T-helper 1 cell (primary cell): ENCODE measurements at places on chromosomes 5 and 9.

- DNase-seq, result no peak
These were observed 1.4 kb downstream of the RAPGEF1 start for GRCh38 chr9:131738293-131739132.

GRCh38 chr9:7316166-7316795 is 483.3 kb downstream of the DMAC1 start:
- DNase-seq, result no peak

- no peak for DNase-seq
These were observed 236.5 kb downstream of the DRD1 start for GRCh38 chr5:175207321-175208040.

- DNase-seq, result no peak
These were observed 5.1 kb downstream of the RCL1 start for GRCh38 chr9:4797854-4798150.

DNA sequence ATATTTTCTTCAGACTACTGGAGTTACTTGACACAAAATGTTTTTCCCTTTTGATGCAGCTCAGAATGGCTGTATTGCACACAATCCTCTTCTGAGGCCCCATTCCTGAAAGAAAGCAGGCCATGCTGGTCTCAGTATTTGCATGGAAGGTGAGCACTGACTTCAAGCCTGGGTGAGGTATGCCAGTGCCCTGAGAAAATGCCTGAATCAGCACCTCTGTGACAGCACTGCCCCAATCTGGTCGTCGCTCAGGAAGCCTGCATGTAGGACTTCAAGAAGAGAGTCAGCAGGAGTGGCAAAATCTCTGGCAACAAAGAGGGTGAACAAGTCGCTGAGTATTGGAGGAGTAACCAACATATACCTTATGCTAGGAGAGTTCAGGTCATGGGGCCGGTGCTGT is 425.2 kb upstream of the PIK3R1 start:
- no peak for DNase-seq

DNA sequence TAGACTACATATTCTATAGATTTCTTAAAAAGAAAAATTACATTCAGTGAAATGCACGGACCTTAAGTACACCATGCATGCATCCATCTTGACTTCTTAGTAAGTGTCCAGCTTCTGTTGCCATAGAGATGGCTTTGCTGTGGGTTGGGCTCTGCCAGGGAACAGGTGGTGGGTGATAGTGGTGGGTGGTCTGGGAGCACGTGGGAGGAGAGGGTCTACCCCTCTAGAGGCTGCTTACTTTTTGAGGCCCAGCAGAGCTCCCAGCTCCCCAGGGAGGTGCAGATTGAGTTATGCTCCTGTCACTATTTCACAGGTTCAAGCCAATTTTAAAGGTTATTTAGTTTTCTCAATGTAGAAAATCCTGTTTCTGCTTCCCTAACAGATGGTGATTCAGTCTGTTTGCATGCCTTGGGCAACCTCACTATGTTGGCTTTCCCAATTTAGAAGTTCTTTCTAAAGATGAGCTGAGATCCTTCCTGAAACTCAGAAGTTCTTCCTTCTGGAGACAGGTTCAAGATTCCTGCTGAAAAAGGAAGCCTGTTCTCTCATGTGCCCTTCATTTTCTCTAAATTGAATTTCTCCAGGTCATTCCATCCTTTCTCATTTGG is 107.4 kb upstream of the LHFPL2 start:
- DNase-seq, result no peak

DNA sequence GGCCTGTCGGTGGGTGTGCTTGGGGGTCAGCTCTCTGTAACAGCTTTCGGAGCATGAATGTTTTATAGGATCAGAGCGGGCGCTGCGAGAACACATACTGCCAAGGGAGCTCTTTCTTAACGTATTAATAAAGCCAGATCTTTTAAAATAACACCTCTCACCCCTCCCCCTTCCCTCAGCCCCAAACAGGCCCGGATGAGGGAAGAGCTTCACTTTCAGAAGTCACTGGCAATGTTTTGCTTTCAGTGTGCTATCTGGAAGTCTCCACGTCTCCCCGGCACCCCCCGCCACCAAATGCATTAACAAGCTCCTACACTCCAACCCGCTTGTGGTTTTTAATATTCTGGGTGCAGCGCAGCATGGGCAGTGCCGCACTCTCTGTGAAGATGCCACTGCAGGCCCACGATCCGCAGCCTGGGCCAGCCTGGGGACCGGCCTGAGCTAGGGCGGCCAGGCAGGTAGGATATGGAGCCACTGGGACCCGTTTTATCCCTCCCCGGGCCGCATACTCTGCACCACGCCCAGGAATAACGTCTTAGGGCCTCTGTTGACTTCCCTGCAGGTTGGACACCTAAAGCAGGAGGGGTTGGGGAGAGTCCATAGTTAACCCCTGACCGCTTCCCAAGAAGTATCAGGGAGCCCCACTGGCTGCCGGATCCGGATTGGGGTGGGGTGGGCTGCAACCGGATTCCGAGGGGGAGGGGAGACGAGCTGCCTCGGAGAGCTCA is 12.6 kb downstream of the NR2F1 start:
- DNase-seq, result no peak

GRCh38 chr9:98786750-98787510 is 9.4 kb downstream of the ANKS6 start:
- no peak for DNase-seq

DNA sequence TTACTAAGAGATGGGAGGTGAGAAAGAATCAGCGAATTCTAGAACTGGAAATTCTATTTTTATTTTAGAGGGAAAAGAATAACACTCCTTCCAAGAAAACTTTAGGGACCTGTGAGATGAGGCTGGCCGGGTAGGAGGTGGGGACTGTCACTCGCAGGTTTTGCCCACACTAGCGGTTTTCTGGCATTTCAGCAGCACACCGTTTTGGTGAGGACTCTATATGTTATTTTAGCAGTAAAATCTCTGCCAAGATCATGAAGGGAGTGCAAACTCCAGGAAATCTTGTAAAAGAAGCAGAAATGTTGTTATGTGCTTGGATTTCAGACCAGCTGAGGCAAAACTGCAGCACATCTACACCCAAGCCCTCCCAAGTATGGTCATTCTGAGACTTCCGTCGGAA is 470.6 kb downstream of the PSAT1 start:
- DNase-seq, result no peak

GRCh38 chr5:20536341-20536740 is 548.3 kb upstream of the CDH18 start:
- DNase-seq, result no peak

DNA sequence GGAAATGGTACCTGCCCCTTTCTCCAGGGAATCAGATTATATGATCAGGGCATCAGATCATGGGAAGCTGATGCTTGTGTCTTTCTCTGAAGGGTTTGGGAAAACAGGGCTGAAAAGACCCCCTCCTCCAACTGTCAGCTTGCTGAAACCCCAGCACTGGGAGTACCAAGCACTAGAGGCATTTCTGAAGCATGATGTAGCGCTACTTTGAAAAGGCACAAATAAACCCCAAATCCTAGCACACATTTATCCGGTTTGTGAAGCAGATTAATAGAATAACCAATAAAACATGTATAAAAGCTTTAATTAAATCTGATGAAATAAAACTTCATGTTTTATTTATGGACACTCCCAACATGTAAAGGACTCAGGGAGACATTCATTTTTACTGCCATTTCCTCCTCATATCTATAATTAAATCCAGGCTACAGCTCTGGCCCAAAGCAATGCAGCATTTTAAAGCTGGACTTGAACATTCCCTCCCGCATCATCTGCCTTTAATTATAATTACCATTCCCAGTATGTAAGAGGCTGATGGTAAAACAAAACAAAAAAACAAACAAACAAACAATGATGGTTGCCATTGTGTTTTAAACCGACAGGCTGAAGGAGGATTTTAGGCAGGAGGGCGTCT is 298.2 kb upstream of the RFX3 start:
- DNase-seq, result no peak

- DNase-seq, result no peak
These were observed 294.5 kb downstream of the ARHGAP26 start for GRCh38 chr5:143064676-143065075.

DNA sequence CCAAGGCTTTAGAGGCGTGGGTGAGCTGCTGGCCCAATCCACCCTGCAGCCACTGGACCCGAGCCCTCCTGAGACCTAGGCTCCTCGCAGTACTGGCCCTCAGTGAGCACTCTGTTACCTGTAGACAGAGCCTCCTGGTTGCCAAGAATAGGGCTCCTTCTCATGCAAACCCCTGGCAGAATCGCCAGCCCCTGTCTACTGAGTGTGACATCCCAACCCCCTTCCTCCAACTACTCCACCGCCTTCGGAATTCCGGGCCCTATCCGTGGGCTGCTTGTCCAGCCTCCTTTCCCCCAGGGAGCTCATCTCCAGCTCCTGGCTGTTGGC is 23.8 kb upstream of the COL5A1 start:
- DNase-seq, result no peak

DNA sequence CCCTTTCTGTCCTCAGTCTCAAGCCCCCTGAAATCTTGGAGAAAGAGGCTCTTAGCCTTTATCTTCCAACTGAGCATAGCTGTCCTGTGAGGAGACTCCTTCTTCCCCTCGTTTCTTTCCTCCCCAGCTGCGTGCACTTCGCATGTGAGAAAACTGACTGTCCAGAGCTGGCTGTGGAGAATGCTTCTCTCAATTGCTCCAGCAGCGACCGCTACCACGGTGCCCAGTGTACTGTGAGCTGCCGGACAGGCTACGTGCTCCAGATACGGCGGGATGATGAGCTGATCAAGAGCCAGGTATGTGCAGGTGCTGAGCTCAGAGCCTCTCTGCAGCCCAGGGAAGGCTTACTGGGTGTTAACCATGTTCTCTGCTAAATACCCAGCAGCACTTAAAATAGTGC is 190.8 kb downstream of the PAPPA start:
- no peak for DNase-seq

- no peak for DNase-seq
These were observed 197.6 kb downstream of the NR3C1 start for GRCh38 chr5:143205883-143206195.

DNA sequence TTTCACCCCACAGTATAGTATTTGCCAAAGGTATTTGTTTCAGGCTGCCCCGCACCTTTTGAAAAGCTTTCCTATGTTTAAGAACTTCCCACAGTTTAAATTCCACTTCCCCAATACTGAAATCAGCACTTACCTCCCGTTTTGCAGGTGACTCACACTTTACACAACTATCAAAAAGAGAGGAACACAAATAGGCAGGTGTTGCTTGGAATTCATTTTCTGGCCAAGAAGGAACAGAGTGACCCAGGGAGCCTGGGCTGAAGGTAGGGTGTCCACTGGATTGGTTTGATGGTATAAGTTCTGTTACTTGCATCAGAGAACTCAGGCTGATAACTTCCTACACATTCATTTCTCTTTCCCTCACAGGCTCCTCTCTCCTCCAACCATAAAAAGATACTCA is 60.1 kb upstream of the SLC30A5 start:
- DNase-seq, result no peak

DNA sequence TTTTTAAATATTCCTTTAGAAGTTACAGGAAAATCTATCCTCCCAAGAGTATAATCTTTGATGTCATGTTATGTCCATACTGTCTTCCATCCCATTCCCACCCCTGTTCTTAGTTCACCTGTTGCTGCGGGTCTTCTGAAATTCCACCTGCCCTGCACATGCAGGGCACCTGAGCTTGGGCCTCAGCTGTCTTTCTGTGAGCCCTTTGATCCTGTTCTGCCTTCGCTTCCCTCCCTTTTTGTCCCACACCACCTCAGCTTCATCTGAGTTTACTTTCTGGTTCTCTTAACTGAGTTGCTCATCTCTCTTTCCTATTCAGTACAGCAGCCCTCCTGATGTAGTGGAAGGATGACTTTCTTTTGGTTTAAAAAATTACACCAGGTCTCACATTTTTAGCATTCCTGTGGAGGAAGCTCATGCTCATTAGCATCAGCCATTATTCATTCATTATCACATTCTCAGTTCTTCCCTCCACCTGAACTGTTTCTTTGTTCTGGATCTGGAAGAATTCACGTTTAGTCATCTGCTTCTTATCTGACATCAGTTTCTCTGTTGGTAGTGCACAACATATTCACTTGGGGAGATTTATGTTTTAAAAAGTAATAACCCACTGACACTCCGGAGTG is 211.0 kb downstream of the ADCY2 start:
- DNase-seq, result no peak

GRCh38 chr9:125486576-125486975 is 220.4 kb downstream of the MAPKAP1 start:
- no peak for DNase-seq

DNA sequence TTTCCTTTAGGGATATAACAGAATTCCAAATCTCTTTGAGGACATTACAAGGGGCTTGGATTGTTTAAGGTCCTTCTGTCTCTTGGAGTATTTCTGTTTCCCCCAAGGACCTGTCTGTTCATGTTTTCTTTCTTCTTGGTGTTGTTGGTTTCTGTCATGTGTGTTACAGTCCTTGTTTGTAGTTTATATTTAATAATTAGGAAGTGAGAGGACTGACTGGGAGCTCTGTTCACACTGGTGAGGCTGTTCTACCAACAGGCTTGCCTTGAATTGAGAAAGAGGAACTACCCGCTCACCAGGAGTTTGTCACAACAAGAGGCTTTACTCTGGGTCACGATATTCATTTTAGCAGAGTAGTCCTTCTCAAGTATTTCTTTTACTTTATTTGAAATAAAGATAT is 119.2 kb upstream of the SV2C start:
- no peak for DNase-seq

DNA sequence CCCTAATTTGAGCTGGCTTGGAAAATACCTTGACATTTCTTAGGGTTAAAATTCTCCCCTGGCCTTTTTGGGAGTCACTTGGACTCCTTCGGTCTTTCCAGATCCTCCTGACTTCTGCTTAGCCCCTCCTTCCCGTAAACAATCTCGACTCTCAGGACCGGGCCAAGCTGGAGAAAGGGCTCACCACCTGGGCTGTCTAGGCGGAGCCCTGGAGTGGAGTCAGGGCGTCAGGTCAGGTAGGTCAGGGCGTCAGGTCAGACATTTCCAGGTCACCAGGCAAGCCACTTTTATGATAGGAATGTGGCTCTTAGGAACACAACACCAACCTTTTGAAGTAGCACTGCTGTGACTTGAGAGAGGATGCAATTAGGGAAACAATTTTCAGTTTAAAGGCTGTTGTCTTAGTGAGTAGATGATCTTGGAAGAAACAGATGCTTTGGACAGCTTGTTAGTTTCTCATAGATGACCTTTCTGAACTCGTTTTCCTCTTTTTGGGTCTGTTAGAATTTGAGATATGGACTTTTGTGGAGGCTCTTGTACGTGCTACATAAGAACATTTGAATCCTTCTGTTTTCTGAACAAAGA is 12.8 kb downstream of the OSTF1 start:
- DNase-seq, result no peak

DNA sequence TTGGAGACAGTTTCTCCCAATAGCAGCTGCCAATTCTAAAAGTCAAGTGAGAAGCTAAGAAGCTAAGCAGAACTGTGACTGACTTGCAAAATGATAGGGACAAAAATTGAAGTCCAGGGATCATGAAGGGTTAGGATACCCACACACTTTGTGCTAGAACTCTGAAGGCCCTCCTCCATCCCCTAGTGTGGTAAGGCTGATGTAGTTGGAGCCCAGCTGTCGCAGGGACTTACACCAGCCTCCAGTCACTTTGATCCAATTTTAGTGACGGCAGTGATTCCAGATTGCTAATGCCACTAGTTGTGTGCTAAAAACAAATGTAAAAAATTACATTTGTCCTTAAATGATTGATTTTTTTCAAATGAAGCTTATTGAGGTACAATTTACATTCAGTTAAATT is 742.7 kb upstream of the ZNF608 start:
- DNase-seq, result no peak
